ENCODE measurements at places on chromosomes 16 and 17.
A peak's percentile ranks its signal among the peaks of the same experiment; 100 is the strongest.

GRCh38 chr16:30621765-30622164 lies 11.6 kb upstream of the ZNF689 start:
- no peak for DNase-seq

DNA sequence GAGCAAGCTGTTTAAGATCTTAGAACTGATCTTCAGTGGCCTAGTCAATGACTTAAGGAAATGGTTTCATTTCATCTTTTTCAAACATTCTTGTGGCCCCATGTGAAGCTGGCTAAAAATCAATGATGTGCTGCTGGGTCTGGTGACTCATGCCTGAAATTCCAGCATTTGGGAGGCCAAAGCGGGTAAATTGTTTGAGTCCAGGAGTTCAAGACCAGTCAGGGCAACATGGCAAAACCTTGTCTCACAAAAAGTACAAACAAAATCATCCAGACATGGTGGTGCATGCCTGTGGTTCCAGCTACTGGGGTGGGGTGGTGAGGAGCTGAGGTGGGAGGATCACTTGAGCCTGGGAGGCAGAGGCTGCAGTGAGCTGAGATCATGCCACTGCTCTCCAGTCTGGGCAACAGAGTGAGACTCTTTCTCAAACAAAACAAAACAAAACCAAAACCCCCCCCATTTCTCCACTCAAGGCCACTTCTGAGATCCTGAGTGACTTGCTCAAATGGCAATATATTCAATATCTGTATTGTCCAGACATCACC lies 17.4 kb upstream of the COL1A1 start:
- no peak for DNase-seq

- no peak for DNase-seq
Measured at GRCh38 chr17:16661217-16661616, 7.6 kb upstream of the ZNF624 start.

GRCh38 chr17:65794572-65794971 lies 233.1 kb upstream of the AXIN2 start:
- DNase-seq: no peak

- no peak for DNase-seq
Measured at GRCh38 chr16:1635070-1635469, 22.9 kb downstream of the CRAMP1 start.

DNA sequence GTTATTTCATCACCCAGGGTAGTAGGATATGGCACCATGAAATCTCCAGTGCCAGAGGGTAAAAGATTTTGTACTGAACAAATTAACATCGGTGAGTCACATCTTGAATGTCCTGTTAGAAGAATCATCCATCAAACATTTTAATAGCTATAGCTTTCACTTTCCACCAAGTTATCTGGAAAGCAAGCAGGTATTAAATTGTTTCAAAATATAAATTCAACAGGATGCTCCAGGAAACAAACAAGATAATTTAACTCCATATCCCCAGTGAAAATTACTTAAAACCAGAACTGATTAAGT lies 2.4 kb downstream of the VEZF1 start:
- DNase-seq: no peak

DNA sequence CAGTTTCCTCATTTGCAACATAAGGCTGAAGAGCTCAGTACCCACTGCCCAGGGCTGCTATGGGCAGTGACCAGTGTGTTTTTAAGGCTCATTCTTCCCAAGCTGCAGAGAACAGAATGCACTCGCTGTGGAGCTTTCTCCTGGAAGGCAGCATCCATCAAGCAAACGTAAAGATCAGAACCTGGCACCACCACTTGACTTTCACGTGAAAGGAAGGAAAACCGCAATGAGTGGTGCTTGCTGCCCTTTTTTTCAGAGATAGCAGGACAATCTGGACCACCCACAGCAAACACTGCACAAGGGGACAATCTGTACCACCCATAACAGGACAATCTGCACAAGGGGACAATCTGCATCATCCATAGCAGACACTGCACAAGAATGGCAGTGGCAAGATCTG lies 11.2 kb downstream of the CSNK1D start:
- no peak for DNase-seq

GRCh38 chr17:73184136-73184993 lies 8.5 kb upstream of the COG1 start:
- DNase-seq: no peak

- DNase-seq: no peak
Measured at GRCh38 chr16:10835281-10835931, 16.8 kb upstream of the TVP23A start.

DNA sequence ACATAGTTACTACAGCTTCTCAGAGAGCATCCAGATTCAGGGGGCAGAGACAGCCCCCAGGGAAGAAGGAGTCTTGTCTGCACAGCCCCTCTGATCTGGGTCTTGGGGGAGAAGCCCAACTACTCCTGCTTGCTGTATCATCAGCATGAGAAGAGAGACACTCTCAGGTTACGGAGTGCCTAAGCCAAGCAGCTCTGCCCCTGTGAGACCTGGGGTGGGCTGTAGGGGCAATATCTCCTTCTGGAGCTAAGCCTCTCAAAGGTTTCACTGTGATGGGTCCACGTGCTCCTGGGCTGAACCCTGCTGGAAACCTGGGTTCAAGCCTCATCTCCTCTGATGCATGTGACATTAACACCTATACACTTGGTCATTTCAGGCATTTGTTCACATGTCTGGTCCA lies 123.2 kb downstream of the CPPED1 start:
- no peak for DNase-seq

- no peak for DNase-seq
Measured at GRCh38 chr16:28285649-28286048, 6.7 kb upstream of the SBK1 start.

- no peak for DNase-seq
Measured at GRCh38 chr17:11273596-11273995, 32.6 kb downstream of the SHISA6 start.

DNA sequence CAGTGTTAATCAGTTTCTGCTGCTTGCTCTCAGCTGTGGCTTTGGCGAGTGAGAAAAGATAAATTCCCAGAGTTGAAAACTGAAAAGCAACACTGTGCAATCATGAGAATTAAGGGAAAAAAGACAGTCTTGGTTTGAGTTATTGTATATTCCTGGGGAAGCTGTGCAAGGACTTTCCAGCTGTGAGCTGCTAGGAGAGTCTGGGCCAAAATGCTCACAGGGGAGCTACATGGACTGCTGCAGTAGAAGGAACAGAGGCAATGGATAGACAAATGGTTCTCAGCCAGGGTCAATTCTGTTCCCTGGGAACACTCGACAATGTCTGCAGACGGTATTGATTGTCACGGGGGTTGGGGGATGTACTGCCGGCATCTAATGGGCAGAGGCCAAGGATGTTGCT lies 102.0 kb upstream of the ADAMTS18 start:
- no peak for DNase-seq

DNA sequence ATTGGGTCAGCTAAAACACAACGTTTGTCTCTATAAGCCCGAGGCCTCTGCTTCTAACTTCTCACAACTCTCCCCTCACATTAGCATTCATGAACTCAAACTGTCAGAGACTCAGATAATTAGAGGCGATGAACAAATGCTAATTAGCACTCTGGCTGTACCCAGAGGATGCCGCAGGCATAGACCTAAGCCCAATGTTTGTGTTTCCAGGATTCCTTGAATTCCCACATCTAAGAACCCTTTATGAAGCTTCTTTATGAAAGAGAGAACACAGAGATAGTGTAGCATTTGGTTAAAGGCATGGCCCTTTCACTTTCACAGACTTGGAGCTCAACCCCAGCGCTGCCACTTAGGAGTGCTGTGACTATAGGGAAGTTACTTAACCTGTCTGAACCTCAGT lies 512.2 kb downstream of the GRIN2A start:
- DNase-seq: no peak

DNA sequence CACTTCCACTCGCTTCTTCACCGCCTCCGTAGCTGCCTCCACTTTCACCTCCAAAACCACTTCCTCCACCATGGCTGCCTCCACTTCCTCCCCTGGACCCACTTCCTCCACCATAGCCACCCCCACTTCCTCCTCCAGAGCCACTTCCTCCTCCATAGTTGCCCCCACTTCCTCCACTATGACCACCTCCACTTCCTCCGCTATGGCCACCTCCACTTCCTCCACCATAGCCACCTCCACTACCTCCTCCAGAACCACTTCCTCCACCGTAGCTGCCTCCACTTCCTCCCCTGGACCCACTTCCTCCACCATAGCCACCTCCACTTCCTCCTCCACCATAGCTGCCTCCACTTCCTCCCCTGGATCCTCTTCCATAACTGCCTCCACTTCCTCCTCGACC lies 4.5 kb downstream of the KRT9 start:
- peak; percentile 2 for DNase-seq

- no peak for DNase-seq
Measured at GRCh38 chr16:4213737-4214136, 28.1 kb downstream of the SRL start.

- no peak for DNase-seq
Measured at GRCh38 chr16:85824161-85825135, 25.0 kb downstream of the COX4I1 start.

DNA sequence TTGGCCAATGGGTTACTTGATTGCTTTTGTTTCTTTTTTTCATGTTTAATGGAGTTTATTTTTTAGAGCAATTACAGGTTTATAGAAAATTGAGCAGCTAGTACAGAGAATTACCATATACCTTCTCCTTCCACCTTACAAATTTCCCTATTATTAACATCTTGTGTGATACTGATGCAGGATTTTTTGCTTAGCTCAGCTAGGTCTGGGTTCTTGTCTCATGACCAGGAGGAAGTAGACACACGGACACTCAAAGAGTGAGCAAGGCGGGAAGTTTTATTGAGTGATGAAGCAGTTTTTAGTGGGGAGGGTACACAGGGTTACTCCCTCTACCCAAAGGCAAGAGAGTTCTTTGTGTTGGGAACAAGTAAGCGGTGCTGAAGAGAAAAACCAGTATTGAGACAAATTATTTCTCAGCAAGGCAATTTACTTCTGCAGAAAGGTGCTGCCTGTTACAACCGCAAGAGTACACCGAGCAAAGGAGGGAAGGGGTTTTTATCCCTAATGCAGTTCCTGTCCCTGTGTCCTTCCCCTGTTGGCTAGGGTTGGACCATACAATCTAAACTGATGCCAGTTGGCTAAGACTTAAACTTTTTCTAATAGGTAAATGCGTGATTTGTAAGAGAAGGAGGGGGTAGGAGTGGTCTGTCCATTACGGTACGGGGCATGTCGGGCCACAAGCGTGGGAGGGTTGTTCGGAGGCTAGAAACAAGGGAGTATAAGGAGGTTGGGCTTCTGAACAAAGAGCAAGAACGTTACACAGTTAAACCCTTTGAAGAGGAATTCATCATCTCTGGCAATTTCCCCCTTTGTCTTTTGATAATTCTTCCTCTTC lies 26.9 kb downstream of the SEC14L1 start:
- no peak for DNase-seq

GRCh38 chr17:21417921-21418320 lies 41.8 kb downstream of the KCNJ12 start:
- DNase-seq: no peak

DNA sequence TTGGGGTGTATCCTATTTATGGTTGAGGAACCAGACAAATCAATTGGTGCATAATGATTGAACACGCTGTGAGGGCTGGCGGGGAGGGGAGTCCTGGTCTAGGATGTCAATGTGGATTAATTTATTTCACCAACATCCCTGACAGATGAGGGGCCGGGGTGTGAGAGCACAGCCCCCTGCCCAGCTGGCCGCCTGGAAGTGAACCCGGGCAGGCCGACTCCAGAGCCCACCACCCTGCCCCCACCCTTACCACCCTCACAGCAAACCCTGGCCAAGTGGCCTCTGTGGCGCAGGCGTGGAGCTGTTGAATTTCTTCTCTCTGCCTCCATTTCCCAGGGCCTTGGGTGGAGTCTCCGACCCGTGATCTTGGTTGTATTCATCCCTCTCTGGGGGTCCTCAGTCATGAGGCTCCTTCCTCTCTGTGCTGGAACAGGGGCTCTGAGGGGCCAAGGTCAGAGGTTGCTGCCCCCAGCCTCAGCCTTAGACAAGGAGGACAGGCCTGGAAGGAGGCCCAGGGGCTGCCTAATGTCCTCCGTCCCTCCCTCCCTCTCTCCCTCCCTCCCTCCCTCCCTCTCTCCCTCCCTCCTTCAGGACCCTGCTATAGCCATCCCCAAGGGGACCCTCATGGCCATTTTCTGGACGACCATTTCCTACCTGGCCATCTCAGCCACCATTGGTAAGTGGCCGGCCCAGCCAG lies 12.6 kb downstream of the SLC12A3 start:
- DNase-seq: no peak

- DNase-seq: no peak
Measured at GRCh38 chr16:28098171-28098958, 34.9 kb upstream of the GSG1L start.

GRCh38 chr16:28217326-28217725 lies 5.6 kb upstream of the XPO6 start:
- DNase-seq: no peak

DNA sequence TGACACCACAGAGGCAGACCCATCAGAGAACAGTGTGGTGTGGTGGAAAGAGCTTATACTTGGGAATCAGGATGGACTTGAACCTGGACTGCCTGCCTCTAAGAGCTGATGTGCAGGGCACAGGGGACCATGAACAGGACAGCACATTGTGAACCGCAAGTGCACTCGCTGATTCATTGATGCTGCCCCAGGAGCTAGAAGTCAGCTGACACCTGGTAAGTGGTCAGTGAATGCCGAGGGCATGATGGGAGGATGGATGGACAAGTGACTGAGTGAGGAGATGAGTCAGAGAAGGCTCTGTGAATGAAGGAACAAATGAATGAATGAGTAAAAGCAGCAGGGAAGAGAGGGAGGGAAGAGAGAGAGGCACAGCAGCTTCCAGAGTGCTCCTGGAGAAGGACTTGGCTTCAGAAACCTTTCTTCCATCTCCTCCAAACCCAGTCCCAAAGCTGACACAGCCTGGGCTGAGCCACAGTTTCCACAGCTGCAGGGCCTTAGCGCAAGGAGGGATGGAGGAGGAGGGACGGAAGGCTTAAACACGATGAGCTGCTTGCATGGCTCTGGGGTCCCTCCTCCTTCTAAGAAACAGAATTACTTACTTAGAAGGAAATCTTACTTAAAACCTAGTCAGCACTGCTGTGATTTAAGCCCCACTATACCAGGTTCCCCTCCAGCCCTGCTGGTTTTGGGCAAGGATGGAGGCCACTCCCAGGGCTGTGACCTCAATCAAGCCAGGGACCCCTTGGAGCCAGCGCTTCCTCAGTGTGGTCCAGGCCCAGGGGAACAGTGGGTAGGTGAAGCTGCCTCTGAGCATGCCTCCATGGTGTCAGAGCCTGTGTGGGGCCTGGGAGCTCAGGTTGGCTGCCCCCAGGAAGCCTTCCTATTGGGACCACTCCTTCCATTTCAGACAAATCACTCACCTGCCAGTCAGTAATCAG lies 184.6 kb downstream of the TMEM132E start:
- no peak for DNase-seq
